ENCODE measurements at places on chromosomes 6 and 20. TPM values are rescaled to one million over a fixed set of nuclear protein-coding genes. Genes with fewer than 3 reads are reported as not detected.
A peak's percentile ranks its signal among the peaks of the same experiment; 100 is the strongest.

DNA sequence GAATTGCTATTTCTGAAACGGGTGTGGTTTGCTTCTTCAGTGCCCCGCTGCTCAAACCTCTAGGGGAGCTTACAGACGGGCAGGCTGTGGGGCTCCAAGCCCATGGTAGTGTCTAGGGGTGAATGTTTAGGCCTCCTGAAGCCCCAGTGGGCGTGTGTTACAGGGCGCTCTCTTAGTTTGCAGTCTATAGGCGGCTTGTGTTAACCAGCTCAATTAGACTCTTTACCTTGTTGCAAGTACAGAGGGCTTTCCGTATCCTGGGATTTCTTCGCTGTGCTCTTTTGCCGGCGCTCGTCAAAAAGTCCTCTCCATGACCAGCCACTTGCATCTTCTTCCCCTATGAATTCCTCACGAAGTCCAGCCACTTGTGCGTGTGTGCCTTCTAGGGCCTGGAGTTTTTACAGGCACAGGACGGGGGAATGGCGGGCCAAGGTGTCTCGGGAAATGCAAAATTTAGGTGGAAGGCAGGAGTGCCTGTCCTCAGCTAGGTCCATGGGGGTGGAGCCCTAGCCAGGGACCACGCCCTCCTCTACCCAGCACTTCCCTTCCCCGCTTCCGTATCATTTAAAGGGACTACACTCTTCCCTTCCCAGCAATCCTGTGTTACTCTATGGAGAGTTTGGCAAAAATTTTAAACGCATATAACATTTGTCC is 94.5 kb downstream of the HTR1B start:
- DNase-seq = no peak

GRCh38 chr20:44979090-44979621 is 12.8 kb downstream of the STK4 start:
- DNase-seq = peak; percentile 79

- DNase-seq = no peak
Measured at GRCh38 chr20:12891643-12892042, 117.1 kb upstream of the SPTLC3 start.

GRCh38 chr6:40352527-40353170 is 234.5 kb downstream of the LRFN2 start:
- no peak for DNase-seq

OR2J3 gene
- total RNA-seq = not detected

PHACTR1 gene
- total RNA-seq = 0.33 TPM

All from activated CD4-positive, alpha-beta memory T cell treated with anti-CD3 and anti-CD28 coated beads, Interleukin-2, amount 10 ng/mL, durations not matched to agents 7 days and 5 days (primary cell).